ENCODE measurements at places on chromosomes 6 and 20.

DNA sequence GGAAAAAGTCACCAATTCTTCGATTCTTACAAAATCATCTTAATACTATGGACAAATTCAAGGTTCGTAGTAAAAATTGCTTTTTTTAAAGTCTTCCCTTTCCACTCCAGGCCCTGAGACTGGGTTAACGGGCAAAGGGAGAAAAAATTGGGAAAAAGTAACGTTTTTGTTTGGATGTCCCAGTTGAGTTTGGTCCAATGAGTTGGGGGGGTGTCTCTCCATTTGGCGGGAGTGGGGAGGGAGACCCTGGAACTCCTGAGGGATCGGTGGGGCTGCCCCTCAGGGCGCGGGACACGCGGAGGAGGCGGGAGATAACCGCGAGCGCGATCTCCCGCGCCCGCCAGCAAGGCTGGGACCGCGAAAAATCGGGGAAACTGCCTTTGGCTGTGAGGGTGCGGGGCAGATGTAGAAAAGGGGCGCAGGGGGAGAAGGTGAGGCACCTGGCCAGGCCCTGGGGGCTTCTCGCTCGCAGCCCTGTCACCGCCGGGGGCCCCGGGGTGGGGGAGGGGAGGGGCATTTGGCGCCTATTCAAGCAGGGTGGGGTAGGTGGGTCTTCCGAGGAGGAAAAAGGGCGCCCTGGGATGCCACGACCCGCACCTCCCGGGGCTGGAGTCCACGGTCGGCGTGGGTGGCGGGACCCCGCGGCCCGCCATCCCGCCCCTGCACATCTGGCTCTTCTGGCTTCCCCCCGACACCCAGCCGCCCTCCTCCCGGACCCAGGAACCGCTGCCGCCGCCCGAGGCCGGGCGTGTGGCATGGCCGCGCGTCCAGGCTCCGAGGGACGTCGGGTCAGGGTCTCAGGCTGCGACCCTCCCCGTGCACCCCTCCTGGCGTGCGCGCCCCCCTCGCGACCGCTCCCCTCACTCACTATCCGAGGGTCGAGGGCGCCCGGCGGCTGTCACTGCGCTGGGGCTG, 595 bp downstream of the FBXO5 start:
- DNase-seq, result peak; percentile 76

GRCh38 chr6:139050770-139051313, 22.3 kb downstream of the ABRACL start:
- DNase-seq, result no peak

DNA sequence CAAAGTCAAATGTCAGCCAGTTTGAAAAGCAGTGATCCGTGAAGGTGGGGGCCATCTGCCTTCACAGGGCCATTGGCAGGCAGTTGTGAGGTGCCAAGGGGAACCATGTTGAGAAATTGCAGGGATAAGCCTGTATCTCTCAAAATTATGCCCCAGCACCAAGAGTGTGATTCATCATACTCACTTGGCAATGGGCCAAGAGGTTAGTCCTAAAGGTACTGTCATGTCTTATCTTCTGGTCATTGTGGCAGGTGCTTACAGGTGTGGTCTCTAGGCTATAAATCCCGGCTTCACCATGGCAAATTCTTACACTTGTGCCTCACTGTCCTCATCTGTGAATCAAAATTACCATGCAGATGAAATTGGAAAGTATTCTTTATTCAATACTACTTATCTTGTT, 150.7 kb upstream of the LAMP5 start:
- DNase-seq, result no peak

- DNase-seq, result no peak
Measured at GRCh38 chr6:99879431-99879830, 114.6 kb downstream of the MCHR2 start.

DNA sequence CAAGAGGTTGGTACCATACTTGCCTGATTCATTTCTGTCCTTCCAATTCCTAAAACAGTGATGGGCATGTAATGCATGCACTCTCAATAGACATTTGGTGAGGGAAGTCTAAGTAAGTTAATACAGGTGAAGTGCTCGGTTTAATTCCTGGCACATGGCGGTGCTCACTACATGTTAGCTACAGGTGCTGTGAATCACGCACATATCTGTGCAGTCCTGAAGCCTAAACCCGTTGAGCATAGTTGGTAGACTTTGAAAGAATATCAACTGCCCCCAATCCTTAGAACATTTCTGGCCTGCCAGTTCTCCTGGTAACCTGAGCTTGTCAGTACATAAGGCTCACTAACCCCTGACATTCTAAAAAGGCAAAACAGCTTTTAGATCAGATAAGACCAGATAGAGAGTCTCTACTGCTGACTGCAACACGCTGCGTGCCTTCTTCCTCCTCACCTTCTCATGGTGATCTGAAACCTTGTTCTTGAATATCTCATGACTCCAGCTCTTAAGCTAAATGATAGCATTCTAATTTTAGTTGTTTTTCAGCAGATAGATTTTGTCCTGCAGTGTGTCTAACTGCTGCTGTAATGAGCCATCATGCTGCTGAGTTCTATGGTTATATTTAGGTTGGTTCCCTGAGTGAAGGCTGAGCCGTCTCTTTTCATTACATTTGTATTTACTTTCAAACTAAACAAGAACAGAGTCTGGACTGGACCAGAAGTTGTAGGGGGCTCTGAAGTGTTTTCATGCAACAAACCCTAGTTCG, 328.5 kb upstream of the QKI start:
- no peak for DNase-seq

Data from NCI-H524 (cell line).